Daoy (cell line): ENCODE measurements at places on chromosomes 2 and 18.

DNA sequence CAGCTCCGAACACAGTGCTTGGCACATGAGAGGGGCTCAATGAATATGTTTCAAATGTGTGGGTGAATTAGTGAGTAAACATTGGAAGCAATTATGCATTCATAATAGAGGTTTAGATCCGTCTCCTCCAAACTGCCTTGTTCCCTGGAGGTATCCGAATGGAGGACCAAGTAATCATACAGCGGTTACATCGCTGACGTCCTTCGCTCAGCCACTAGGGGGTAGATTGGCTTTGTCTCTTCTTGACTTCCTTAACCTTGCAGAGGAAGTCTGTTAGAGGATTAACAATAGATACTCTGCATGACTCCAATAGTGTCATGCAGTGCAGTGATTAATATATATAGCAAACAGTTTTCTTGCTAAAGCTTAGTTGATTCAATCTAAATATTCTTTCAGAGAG is 517.0 kb downstream of the PTPRM start:
- DNase-seq: peak; percentile 13

GRCh38 chr18:45760462-45761036 is 36.6 kb downstream of the SLC14A1 start:
- no peak for DNase-seq

DNA sequence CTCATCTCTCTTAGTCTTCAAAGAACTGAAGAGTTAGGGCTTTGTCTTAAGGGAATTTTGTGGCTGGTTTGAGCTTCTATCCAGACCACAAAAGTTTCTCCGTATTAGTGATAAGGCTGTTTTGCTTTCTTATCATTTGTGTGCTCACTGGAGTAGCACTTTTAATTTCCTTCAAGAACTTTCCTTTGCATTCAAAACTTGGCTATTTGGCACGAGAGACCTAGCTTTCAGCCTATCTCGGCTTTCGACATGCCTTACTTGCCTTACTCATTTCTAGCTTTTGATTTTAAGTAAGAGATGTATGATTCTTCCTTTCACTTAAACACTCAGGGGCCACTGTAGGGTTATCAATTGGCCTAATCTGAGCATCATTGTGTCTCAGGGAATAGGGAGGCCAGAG is 29.9 kb downstream of the HDHD2 start:
- DNase-seq: no peak

GRCh38 chr2:134692499-134692898 is 26.3 kb downstream of the TMEM163 start:
- no peak for DNase-seq

DNA sequence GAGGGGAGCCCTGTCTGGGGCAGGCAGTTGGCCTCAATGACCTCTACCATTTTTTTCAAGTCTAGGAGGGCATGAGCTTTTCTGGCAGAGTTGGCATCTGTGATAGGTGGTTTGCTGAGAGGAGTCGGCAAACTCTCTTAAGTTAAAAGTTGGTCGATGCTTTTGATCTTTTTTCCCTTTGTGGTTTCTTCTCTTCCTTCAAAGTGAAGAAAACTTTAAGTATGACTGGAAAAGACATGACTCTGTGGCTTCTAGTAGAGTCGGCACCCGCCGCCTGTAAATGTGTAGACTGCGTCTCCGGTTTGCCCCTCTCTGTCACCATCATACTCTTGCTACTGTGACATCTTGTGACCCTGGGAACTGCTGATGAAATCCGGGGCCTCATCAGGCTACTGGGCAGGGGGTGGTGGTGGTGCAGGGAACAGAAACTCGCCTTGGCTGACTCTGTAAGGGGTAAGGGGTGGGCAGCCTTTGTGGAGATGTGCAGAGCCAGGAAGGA is 21.1 kb downstream of the INPP5D start:
- no peak for DNase-seq

GRCh38 chr18:51361130-51361860 is 163.8 kb upstream of the MEX3C start:
- no peak for DNase-seq

DNA sequence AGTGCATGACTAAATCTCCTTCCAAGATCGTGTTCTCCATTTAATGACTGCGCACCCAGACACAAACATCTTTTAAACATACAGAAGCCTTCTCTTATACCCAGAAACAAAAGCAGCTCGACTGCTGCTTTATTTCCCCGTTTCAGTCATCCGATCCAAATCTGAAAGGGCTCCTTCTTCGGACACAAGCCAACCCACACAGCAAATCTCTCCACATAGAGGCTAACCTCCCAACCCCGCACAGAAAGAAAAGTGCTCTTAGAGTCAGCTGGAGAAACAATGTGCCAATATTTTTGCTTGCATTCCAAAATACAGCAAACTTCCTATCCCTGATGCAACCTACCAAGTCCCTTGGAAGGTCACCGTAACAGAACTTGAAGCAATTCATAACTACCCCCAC is 29.1 kb downstream of the GAREM1 start:
- DNase-seq: no peak

DNA sequence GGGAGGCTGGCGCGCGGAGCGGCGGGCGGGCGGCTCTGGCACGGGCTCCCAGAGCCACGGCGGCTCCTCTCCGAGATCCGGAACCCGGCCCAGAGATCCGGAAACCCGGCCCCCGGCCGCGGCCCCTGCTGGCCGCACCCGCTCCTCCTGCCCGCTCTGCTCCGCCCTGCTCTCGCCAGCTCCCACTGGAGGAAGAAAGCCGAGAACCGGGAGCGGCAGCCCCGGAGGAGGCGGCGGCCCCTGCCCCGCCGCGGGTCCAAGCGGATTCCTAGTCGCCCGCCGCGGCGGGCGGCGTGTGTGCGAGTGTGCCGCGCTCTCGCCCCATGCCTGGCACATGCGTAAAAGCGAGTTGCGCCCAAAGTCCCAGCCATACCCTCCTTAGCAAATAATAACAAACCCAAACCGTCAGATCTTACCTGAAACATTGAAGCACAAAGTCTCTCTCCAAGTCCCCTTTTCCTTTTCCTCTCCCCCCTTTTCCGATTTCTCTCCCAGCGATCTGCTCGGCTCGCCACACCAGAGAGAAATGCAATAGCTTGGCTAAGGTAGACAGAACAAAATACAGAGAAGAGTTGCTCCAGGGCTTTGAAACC is 108.7 kb upstream of the KCTD1 start:
- DNase-seq: peak; percentile 69

DNA sequence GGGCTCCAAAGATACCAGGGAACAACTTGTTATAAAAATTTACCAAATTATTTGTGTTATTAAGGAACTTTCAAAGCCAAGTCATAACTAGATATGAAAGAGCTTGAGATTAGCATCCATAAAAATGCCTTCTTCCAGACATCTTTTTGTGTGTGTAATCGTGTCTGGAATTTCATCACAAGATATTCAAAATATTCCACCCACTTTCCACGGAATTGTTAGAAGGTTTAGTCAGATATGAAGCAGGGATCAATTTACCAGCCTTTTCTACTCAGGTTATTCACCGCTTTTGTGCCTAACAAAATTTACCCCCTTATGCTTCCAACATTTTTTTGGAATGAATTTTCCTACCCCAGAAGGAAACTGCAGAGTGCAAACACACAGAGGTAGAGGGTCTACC is 130.2 kb upstream of the ACVR2A start:
- DNase-seq: no peak

DNA sequence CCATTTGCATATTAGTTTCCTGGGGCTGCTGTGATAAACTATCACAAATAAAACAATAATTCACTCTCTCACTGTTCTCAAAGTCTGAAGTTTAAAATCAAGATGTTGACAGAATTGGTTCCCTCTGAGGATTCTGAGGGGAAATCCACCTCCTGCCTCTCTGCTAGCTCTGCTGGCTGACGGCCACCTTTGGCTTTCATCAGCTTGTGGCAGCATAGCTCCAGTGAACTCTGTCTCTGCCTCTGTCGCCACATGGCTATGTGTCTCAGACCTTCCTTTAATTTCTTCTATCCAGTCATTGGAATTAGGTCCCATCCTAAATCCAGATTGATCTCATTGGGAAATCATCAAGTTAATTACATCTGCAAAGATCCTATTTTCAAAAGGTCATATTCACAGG is 38.9 kb upstream of the TRIM43 start:
- DNase-seq: peak; percentile 30

- no peak for DNase-seq
Measured at GRCh38 chr2:226721541-226721940, 78.1 kb downstream of the IRS1 start.

GRCh38 chr18:60500960-60501359 is 128.4 kb upstream of the MC4R start:
- no peak for DNase-seq

DNA sequence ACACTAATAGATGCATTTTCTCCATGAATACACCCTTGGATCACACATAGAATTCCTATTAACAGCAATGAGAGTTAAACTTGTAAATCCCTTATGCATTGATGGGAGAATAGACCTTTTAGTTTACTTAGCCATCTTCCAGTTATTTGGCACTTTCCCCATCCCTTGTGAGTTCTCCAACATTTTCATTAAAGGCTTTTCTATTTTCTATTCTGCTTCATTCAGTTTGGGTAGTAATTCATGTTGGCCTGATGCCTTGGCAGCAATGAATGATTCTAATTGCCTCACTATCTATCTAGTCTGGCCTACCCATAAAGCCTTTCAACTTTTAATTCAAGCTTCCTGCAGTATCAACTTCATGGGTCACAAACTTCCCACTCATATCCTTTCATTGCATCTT is 32.3 kb downstream of the TBR1 start:
- no peak for DNase-seq

GRCh38 chr18:56076723-56077122 is 488.7 kb upstream of the TCF4 start:
- DNase-seq: peak; percentile 18

- DNase-seq: no peak
Measured at GRCh38 chr2:230327418-230328154, 593 bp downstream of the SP140L start.

DNA sequence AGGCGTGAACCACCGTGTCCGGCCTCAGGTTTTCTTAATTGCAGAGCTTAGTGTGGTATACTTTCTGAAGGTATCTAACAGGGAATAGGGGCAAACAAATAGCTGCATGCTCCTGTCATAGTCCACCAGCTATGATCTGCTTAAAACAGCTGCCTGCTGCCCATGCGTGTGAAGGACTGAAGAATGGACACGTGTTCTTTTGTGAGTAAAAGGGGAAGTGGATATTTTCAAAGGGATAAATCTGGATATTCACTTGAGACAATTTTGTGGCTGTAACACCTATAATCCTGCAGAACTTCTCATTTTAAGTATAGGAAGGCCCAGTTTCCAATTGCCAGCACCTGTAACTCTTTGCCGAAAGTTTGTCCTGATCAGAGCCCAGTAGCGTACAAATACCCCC is 44.7 kb downstream of the TRPM8 start:
- no peak for DNase-seq
